Activated CD8-positive, alpha-beta memory T cell treated with anti-CD3 and anti-CD28 coated beads for 48 hours (primary cell): ENCODE measurements at places on chromosomes 12 and 14.

GRCh38 chr12:11943919-11944700, 126.6 kb upstream of the BCL2L14 start:
- DNase-seq, result no peak

DNA sequence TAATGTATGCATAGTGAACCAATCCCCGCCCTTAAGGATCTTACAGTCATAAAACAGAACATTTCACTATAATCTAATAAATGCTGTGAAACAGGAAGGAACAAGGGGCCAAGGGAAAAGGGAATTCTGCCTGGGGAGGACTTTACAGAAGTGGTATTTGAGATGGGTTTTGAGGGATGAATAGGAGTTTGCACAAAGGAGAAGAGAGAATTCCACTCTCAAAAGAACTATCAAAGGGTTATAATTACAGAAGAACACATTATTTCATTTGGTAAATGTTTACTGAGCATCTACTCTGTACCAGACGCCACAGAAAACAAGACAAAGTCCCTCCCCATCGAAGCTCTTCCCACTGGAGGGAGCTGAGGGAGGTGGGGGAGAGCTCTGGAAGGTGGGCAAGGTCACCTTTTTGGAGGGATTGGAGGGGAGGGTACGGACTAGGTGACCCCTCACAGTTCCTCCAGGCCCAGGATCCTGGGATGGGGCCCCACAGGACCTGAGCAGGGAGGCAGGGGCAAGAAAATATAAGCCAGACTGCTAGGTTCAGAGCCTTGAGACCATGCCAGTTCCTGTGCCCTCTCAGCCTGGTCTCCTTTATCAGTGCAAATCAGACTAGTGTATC, 24.5 kb downstream of the PHETA1 start:
- no peak for DNase-seq

GRCh38 chr12:127485528-127485927, 781.4 kb upstream of the TMEM132C start:
- DNase-seq, result no peak

- DNase-seq, result no peak
These were observed 305.6 kb downstream of the GALC start for GRCh38 chr14:87687420-87687819.

DNA sequence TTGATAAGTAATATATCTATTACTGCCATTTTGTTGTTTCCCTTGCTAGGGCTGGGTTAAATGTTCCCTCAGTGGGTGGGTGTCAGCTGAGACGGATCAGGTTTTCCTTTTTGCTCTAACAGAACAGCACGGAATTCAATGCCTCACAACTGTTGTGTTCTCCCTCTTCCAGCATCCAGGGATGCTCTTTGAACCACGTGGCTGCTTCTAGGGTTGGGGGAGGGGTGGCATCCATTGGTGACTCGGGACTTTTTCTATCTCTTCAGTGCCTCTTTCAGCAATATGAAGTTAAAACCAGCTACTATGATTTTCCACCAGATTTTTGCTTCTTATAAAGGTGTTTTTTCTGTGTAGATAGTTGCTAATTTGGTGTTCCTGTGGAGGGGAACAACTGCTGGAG, 884.9 kb upstream of the FOXG1 start:
- no peak for DNase-seq

DNA sequence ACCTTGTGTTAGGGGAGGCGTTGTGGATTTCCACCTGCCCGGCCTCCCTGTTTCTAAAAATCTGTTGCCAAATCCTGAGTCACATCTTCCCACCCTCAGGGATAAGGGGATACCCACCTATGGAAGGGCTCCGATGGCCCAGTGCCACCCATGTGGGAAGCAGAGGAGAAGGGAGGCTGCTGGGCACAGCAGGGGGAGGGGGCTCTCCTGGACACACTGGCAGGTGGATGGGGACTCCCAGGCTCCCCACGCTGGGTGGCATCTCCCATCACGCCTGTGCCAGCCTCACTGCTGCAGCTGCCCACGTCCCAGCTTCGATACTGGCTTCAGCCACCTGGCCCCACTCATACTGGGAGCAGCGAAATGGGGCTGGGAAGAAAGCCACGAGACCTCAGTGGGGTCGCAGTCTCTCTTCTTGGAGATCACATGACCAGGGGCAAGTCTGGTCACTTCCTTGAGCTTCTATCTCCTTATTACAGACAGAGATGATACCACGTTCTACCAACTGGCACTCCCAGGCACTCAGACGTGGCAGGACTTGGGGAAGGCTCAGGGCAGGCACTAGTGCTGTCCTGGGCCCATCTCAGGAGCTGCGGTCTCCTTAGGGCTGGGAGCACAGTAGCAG, 72.2 kb downstream of the PITPNM2 start:
- DNase-seq, result no peak

GRCh38 chr12:62943779-62944395, 8.9 kb upstream of the PPM1H start:
- no peak for DNase-seq

- no peak for DNase-seq
These were observed 31.8 kb downstream of the SLC8B1 start for GRCh38 chr12:113302886-113303640.

GRCh38 chr12:104416585-104416984, 40.2 kb upstream of the CHST11 start:
- no peak for DNase-seq

DNA sequence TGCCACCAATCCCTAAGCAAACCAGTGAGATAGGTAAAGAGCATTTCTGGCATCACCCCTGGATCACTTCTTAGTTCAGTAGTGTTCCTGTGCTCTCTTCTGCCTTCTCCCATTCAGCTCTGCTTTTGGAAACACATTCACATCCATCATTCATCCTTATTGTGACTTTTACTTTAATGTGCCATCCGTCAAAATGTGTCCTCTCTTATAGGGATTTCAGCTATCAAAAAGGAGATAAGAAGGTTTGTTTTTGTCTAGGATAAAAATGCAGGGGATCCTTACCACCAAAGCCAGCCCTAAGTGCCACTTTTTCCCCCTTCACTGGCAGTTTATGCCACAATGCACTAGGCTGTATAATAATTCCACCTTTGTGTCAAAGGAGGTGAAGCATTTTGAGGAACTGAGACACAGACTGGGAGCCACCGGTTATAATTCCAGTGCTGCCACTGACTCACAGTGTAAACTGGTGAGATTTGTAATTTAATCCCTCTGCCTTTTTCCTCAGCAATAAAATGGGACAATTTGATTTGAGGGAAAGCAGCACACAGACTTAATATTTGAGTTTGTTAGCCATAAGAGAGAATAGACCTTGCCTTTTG, 158.6 kb downstream of the PAX9 start:
- DNase-seq, result no peak

GRCh38 chr14:105108516-105108864, 43.3 kb upstream of the GPR132 start:
- DNase-seq, result no peak

GRCh38 chr14:51525739-51526138, 126.0 kb upstream of the FRMD6 start:
- no peak for DNase-seq

DNA sequence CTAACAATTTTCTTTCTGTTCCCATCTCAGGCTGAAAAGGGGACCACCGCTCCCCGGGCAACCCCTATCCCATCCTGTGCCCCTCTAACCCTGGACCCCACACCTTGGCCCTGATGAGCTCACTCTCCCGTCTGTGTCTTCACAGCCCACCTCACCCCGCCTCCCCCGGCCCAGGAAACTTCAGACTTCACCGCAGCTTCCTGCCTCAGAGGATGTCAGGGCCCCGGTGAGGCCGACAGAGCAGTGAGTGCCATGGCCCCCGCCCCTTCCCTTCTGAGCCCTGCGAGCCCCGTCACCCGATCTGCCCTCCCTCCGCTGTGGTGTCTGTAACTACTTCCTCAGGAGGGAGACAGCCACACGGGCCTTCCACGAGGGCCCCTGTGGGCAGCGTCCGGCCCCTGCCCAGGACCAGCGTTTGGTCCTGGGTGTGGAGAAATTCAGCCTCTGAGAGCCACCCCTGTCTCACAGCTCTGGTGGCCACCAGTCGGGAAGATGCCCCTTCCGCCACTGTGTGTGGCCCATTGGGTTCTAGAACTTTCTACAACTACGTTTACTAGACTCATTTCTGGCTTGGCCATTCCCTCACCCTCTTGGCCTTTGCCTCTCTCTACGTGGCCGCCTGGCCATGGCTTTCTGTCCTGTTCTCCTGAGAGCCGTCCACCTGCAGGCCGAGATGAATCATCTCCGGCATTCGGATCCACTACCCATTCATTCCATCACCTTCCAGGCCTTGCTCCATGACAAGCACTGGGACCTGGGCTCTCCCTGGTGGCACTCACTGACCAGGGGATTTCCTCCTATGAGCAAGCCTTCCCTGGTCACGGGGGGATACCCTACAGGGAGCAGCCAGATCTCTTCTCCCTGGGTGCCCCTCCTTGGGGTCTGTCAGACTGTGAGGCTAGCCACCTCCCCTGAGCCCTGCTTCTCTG, 3.4 kb downstream of the RHOF start:
- peak; percentile 91 for DNase-seq

DNA sequence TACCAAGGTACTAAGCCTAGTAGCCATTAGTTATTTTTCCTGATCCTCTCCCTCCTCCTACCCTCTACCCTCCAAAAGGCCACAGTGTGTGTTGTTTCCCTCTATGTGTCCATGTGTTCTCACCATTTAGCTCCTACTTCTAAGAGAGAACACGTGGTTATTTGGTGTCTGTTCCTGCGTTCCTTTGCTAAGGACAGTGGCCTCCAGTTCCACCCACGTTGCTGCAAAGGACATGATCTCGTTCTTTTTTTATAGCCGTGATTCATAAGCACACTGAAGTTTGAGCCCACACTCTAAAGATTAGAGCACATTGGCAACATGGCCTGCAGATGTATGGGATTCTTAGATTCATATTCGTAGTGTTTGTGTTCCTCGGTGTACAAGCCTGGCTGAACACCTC, 8.1 kb upstream of the STX2 start:
- DNase-seq, result no peak

GRCh38 chr12:21819236-21819635, 44.7 kb upstream of the KCNJ8 start:
- no peak for DNase-seq

- DNase-seq, result peak; percentile 27
These were observed 3.3 kb upstream of the CIPC start for GRCh38 chr14:77094672-77095284.

DNA sequence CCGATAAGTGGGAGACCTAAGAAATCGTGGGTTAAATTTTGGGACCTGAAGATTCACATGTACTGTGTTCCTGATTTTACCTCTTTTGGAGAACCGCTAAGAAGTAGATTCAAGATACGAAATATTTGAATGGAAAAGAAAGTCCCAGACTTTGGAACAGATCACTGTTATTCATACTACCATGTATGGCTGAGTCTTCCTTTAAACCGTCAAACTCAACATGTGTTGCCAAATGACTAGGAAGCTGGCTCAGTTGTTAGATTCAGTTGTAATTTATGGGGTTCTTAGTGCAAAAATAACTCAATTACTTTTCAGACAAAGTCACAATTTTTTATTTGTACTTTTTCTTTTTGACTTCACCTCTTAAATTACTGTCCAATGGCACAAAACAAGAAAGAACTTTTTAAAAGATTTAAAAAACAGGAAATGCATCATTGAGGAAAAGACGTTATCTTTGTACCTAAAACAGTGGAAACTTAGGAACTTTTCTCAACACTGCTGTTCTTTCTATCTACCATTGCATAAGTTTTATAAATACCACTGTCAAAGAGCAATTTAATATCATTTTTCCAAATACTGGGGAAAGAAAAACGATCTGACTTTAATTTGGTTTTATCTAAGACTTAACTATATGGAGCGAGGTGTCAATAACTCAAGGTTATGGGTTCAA, 15.7 kb downstream of the RERG start:
- DNase-seq, result no peak

DNA sequence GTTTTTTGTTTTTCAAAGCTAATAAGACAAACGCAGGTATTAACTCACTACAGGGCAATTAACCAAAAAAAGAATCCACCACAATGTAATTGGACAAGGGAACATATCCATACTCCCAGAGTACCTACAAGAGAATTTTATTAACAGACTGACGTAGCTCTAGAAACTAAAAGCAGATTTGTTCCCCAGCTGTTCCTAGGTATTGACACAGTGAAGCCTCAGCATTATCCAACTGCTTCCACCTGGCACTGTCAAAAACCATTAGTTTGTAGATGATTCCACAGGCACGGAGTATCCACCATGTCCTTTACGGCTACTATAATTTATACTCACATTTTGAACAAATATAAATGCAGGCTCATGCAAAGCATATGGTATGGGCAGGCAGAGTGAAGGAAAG, 22.3 kb downstream of the PPM1H start:
- no peak for DNase-seq

DNA sequence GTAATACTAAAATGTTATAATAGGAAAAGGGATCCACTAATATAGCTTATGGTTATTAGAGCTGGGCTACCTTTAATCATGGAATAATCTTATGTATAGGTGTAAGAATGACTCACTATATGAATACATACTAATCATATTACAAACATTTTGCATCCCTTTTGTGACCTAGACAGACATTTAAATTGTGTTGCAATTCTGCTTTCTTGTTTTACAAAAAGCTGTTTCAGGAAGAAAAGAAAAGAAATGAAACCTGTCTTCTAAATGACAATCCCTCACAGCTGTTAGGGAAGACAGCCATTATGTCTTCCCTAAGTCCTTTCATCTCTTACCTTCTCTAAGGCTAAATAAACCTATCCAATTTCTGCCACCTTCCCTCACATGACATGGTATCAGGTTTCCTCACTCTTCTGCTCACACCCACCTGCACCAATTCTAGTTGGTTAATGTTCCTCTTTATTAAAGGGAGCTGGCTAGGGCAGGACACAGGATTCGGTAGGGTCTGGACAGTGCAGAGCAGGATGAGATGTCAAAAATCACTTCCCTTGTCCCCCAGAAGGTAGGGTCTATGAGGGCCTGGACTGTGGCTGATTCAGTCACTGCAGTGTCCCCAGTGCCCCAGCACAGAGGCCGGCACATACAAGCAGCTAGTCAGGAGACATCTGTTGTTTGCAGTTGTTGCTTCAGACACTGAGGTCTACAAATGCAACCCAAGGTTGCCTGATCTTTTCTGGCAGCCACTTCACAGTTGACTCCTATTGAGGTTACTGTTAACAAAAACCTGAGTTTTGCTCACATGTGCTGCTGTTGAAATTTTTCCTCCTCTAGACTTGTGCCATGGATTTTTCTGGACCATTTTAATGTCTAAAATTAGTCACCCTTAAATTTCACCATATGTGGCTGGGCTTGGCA, 3.7 kb downstream of the DHRS7 start:
- DNase-seq, result no peak

GRCh38 chr12:101793401-101793800, 37.4 kb downstream of the GNPTAB start:
- no peak for DNase-seq
